ENCODE measurements at places on chromosomes 1 and 21.

DNA sequence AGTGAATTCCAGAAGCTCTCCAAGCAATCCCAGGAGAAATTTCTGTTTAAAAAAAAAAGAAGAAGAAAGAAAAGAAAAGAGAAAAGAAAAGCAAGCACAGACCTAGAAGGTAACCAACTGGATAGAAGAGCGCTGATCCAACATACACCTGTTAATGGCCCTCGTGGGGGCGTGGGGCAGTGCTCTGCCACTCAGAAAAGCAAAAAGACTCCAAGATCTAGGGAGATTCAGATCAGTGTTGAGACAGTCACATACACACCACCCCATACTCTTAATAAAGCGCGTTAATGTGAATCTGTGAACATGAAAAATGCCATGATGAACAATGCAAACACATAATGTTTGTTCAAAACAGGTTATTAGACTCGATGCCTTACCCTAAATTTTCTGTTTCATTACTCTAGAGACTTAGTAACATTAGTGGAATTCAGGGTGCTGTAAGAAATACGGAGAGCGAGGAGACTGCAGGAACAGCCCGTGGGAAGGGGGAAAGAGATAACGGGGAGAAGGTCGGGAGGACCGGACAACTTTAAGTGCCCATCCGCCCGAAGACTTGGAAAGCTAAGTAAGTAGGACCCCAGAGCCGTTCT, 406 bp downstream of the NME7 start:
- DNase-seq = no peak

DNA sequence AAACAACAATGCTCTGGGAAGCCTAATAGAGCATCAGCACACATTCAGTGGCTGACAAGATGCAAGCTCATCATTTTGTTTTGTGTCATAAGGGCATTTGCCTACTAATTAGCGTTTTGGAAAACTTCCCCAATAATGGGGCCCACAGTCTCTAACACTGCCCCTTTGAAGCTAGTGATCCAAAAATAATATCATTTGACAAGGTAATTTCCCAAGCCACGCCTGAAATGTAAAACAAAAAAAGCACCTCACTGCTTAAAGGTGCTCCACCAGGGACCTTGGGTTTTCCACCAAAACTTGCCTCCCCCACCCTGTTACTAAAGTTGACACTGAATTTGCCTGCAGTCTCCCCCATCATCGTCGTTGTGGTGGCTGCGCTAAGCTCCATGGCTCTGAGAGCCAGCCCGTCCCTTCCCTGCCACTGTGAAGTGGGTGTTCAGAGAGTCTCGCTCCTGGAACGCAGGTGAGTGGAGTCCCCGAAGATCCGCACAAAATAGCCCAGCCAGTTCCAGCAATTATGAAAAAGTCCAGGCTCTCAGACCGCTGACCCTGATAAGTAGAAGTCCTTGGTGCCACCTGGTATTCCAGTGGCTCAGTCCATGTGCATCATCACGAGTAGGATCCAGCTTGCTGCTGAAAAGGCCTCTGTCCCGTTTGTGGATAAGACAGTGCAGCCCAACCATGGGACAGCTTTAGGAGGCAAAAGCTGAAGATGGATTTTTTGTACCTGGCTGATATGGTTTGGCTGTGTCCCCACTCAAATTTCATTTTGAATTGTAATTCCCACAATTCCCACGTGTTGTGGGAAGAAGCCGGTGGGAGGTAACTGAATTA, 52.2 kb downstream of the RAB3GAP2 start:
- no peak for DNase-seq

GRCh38 chr1:64171797-64172281, 31.6 kb upstream of the UBE2U start:
- DNase-seq = no peak

GRCh38 chr1:234891427-234891826, 237.2 kb downstream of the TOMM20 start:
- no peak for DNase-seq

GRCh38 chr1:40315795-40316594, 1.1 kb downstream of the COL9A2 start:
- DNase-seq = no peak

DNA sequence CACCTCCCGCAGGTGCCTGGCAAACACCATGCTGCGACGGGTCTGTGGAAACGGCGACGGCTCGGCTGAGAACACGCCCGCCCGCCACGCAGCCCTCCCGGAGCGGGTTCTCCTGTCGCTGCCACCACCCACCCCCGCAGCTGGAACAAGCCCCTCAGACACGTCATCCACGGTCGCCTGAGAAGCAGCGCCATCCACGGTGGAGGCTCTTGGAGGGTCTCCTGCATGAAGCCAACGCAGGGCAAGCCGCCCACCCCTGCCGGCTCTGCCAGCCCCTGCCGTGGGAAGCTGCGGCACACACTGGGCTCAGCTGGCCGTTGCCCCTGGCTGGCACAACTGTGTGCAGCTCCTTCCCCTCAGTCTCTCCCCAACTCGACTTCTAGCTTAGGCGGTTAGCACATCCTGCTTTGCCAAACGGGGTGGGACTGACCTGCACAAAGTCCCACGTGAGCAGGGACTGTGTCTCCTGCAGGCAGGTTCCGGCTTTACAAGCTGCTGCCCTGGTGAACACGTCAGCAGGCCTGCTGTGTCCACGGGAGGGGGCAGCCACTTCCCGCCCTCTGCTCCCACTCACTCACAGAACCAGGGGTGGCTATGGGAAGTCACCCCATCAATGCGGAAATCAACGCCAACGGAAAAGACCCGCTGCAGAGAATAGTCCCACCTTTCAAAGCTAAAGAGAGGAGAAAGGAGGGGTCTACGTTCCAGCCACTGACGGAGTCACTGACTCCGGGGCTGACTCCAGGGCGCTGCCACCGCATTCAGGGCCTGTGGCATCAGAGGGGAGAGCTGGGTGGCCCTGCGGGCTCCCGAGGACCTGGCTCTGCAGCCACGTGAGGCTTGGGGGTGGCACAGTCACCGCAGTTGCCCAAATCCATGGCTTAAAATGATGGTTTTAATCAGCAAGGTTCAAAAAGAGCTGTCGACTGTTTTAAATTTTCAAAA, 10.3 kb downstream of the POFUT2 start:
- no peak for DNase-seq

DNA sequence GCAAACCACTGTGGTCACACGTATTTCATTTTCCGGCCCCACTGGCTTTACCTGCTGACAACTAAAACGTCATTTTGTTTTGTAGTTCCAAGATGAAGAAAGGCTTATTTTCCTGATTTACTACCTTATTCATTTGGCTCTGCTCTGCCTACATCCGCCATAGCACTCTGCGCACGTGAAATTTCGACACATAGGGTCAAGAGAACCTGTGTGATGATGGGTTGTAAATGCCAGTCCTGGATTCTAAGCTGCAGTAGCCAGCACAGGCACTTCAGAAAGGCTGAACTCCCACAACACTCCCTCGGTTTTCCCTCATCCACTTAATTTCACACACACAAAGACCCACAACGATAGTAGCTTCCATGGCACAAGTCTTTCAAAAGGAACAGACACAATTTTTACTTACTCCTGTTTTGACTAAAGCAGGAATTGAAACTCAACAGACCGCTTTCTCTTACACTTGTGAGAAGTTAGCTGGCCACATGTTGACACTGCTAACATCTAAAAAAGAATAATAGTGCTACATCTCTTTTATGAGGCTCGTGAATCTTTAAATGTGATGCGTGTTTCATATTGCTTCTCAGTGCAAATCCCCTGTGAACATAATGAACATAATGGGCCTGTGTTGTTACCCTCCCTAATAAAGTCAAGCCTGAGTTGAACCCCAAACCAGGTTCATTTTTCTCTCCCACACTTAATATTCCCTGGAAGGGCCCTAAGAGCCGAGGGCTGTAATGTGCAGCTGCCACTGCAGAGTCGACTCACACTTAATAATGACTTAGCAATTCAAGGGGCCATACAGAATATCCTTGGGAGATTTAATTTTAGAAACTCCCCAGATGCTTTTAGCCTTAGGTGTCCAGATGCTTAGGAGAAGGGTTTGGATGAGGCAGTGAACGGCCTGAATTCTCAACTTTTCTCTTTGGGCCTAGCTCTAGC, 1.5 kb upstream of the RUNX1 start:
- DNase-seq = no peak

DNA sequence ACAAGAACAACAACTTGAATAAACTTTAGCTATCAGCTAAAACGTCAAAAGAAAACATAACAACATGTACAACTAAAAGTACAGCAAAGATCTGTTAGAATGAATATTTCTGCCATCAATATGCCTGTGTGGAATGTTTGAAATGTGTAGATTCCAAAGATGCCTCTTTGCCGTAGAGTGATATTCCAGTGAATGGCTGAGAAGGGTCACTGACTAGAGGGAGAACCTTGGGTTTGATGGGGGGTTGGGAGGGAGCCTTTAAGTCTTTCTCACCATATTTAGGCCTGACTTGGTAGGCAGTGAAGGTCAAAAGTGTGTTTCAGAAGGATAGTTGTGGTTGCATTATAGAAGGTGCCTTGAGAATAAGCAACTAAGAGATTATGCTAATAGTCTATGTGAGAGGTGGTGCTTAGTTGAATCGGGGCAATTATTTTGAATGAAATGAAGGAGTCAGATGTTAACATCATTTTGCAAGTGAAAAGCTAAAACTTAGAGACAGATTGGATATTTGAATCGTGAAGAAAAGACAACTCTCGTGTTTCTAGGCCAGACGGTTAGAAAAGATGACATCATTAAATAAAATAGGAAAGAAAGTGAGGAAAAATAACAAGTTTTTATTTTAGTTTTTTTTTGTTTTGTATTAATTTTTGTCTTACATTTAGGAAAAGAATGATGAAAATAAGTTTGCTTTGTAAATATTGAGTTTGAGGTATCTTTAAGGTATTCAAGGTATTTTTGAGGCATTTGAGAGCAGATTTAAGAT, 53.8 kb downstream of the PLA2G4A start:
- no peak for DNase-seq

GRCh38 chr1:77652268-77652667, 30.2 kb downstream of the ZZZ3 start:
- DNase-seq = no peak

DNA sequence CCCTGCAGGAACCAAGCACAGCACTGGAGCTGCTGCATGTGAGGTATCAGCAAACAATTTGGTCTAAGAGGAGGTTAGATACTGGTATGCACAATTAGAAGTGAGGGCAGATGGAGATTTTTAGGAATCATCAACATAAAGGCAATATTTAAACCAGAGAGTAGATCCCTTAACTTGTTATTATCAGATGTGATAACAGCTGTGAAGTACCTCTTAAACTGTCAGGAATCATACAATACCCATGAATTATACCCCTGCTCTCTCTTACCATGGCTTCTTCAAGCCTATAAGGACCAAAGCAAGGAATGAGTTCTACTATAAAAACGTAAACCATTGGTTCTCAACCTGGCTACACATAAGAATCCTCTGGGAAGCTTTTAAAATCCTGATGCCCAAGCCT, 3.9 kb downstream of the BCAR3 start:
- no peak for DNase-seq

- no peak for DNase-seq
Observed at GRCh38 chr1:59136541-59137275, 160.2 kb upstream of the FGGY start.

GRCh38 chr1:51788938-51789337, 89.6 kb downstream of the NRDC start:
- no peak for DNase-seq

DNA sequence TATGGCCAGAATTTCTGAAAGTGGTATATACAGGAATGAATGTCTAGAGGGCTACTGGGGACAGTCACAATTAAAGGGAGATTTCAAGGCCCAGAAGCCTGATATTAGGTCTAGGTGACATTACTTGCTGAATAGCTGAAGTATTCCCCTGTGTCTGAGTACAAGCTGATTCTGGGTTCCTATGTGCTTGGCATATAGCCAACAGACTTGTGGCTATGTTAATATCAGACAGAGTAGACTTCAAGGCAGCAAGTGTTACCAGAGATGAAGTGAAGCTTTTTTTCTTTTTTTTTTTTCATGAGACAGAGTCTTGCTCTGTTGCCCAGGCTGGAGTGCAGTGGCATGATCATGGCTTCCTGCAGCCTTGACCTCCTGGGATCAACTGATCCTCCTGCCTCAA, 8.3 kb downstream of the TTC4 start:
- no peak for DNase-seq

- DNase-seq = peak; percentile 14
Observed at GRCh38 chr1:109133815-109134214, 19.9 kb downstream of the ELAPOR1 start.

GRCh38 chr1:95116580-95117206, 462 bp upstream of the TLCD4 start:
- peak; percentile 36 for DNase-seq

DNA sequence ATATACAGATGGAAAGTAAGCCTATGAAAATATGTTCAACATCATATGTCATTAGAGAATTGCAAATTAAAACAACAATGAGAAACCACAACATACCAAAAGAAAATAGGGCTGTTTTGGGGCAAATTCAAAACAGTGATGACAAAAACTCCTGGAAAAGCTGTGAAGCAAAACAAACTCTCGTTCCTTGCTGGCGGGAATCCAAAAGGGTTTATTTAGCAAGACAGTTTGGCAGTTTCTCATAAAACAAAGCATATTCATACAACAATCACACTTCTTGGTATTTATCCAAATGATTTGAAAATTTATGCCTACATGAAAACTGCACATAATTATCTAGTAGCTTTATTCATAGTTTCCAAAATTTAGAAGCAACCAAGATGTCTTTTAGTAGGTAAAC, 44.4 kb downstream of the COL11A1 start:
- peak; percentile 17 for DNase-seq

GRCh38 chr1:2636733-2637132, 3.9 kb upstream of the MMEL1 start:
- DNase-seq = no peak

DNA sequence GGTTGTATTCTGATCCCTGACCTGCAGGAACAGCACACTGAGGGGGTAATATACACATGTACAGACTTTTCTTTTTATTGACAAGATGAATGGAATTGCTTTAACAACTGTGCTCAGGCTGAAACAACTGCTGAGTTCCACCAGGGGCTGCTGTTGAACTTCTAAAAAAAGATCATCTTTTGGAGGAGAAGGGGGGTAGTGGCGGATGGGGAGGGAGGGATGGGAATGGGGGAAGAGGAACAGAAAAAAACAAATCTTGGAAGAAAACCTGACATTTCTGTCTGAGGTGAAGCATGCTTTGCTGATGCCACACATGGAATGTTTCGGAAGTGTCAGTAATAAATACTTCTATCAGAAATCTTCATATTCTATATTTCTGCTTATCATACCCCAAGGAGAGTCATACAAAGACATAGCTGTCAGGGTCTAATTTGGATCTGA, 75.0 kb downstream of the RWDD3 start:
- no peak for DNase-seq

- peak; percentile 66 for DNase-seq
Observed at GRCh38 chr1:39691383-39692151, at the start of gene HPCAL4. Gene HPCAL4 (minus strand): TSS chr1:39691433. CDS start chr1:39684603, 6,830 bp downstream.

GRCh38 chr1:101238681-101239094, 1.9 kb downstream of the S1PR1 start:
- DNase-seq = peak; percentile 88

- no peak for DNase-seq
Observed at GRCh38 chr21:18677632-18678031, 274.0 kb upstream of the TMPRSS15 start.

GRCh38 chr1:11253226-11253625, 9.1 kb downstream of the MTOR start:
- DNase-seq = no peak

- DNase-seq = no peak
Observed at GRCh38 chr1:156551066-156551643, 21.2 kb downstream of the IQGAP3 start.

Data from tibial nerve (tissue), 4 donors.